ENCODE measurements at places on chromosomes 5 and 9.

- no peak for DNase-seq
Measured at GRCh38 chr5:60687927-60688720, 11.8 kb downstream of the DEPDC1B start.

GRCh38 chr9:77403239-77403638 lies 225.9 kb downstream of the VPS13A start:
- no peak for DNase-seq

GRCh38 chr9:5553211-5553610 lies 42.9 kb downstream of the PDCD1LG2 start:
- DNase-seq, result no peak

GRCh38 chr9:100150214-100150613 lies 51.2 kb downstream of the INVS start:
- DNase-seq, result no peak

DNA sequence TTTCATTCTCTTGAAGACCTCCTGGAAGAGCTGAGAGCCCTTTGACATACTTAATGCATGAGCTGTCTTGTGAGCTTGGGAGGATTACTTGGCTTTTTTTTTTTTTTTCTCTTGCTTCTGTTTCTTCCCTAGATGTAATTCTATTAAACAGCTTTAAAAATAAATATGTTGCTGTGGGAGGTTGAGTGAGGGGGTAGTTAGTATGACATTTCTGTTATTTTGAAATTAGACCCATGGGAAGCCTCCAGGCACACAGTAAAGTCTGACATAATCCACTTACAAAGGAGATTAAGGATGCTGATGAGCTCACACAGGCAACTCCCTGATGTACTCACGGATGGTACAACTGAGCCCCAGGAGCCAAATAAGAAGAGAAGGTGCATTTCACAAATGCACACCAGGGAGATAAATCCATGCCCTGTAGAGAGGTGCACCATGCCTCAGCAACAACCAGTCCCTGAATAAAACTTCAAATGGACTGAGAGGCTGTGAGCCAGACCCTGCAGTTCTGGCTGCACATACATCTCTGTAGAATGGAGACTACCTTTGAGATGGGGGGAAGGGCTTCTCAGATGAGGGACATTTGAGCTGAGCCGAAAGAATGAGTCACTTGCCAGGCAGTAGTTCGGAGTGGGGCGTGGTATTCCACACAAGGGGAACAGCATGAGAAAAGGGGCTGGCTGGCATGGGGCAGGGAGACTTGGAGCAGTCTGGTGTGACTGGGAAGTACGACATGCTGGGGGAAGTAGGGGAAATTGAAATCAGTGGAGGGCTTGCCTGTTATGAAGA lies 68.7 kb downstream of the ACTL7B start:
- no peak for DNase-seq

DNA sequence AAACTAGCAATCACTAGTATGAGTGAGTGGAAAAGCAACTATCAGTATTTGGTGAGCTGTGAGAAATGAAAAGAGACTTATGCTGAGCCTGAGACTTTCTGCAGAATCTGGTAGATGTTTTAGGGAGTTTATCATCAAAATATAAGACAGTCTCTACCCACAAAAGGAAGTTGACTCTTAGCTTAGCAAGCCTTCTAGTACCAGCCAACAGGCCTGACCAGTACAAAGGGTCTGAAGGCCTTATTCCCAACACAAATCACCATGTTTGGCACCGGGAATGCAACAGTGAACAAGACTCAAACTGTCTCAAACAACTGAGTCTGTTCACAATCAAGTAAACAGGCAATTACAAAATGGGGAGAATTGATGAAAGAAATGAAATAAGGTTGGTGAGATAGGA lies 244.4 kb downstream of the CWC27 start:
- no peak for DNase-seq

- DNase-seq, result no peak
Measured at GRCh38 chr5:146877783-146878475, 628 bp downstream of the PPP2R2B start.

DNA sequence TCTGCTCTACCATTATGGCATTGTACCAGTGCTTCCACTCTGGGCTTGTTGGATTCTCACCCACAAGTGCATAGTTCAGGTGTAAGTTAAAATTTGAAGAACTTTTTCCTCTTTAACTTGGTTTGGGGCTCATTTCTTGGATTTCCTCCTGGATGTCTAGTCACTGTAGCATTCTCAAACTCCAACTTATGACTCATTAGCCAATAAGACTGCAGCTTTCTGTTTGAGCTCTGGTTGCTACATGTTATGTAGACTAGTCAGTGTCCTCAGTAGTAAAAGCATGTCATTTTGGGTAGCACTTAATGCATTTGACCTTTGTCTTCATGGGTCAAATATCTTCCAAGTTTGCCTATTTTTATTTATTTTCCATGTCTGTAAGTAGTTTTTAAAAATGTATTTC lies 790.8 kb downstream of the BRINP1 start:
- no peak for DNase-seq

GRCh38 chr5:75387806-75388205 lies 50.8 kb downstream of the HMGCR start:
- DNase-seq, result no peak

GRCh38 chr5:33641744-33642505 lies 201.2 kb downstream of the TARS1 start:
- no peak for DNase-seq

GRCh38 chr9:20642045-20642444 lies 19.7 kb upstream of the MLLT3 start:
- DNase-seq, result no peak

- DNase-seq, result no peak
Measured at GRCh38 chr9:100674419-100675122, 96.7 kb downstream of the CAVIN4 start.

DNA sequence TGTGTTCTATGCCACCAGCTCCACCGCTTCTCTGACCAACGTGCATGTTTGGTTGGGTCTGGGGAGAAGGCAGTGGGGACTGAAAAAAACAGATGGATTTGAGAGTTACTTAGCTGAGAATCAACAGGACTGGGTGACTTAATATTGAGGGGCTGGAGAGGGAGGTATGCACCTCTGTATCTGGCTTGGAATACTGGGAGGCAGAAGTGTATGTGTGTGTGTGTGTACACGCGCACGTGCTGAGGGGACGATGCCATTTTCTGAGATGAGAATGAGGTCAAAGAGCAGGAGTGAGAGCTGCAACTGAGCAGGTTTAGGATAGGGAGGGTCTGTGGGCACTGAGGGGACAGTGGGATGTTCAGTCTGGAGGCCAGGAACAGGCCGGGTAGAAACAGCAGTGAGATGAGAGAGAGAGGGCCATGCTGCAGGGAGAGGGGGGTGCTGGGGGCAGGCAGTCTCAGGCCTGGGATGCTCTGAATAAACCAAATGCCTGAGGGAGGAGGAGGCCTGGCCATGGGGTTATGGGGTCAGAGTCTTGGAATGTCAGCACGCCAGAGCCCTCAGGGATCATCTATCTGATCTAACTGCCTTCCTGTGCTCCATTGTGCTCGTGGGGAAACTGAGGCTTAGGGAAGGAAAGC lies 14.0 kb downstream of the PDGFRB start:
- DNase-seq, result no peak

GRCh38 chr9:76215066-76215465 lies 179.2 kb downstream of the RFK start:
- DNase-seq, result no peak

- DNase-seq, result no peak
Measured at GRCh38 chr5:67194166-67194565, 2.4 kb downstream of the CD180 start.

DNA sequence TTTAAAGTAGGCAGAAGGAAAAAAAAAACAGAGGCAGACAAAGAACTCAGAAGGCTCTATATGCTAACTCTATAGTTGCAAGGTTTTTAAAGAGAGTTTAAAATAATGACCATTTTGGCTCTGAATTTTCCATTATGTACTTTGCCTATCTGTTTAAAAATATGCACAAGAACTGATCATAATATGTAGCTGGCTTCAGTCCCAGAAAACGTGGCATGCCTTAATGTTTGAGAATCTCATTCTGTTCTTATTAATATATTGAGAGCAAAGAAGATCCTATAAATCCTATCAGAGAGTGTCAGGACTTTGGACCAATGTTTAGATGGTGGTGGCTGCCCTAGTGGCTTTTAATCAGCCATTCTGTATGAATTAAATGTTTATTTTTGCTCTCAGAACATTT lies 121.5 kb downstream of the JMY start:
- no peak for DNase-seq
